ENCODE measurements at places on chromosomes 2 and 18.

GRCh38 chr2:26595146-26595545, 46.0 kb downstream of the CIB4 start:
- DNase-seq: no peak

DNA sequence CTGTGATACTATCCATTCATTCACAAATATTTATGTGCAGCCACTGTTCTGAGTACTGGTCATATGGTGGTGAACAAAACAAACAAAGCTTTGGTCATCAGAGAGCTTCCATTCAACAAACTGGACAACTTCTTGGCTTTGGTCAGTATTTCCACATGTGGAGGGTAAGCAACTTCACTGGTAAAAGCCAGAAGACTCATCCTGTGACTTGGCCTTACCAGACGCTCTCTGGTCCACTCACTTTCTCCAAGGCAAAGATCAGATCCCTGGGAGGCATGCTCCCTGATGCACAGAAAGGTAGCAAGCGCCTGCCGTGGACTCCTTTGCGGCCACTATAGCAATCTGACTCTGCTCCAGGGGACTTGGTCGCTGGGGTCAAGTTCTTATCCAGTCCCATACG, 179.5 kb downstream of the EN1 start:
- no peak for DNase-seq

GRCh38 chr2:173390036-173390435, 35.4 kb downstream of the CDCA7 start:
- DNase-seq: no peak

DNA sequence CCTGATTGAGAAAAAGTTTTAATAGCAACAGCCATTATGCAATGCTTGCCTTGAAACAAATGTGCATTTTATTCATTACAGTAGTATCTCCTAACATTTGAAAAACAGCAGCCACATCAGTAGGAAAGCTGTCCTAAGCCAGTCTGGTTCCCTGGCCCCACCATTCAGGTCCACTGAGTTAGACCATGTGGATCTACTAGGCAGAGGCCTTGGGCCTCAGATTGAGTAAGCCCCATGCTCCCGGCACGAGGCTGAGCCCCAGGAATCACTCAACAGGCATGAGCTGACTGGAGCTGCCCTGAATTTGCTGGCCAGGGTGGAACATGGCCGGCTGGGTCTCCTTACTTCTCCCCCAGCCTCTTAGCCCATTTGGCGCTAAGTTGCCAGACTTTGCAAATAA, 103.4 kb downstream of the ZFP36L2 start:
- no peak for DNase-seq

DNA sequence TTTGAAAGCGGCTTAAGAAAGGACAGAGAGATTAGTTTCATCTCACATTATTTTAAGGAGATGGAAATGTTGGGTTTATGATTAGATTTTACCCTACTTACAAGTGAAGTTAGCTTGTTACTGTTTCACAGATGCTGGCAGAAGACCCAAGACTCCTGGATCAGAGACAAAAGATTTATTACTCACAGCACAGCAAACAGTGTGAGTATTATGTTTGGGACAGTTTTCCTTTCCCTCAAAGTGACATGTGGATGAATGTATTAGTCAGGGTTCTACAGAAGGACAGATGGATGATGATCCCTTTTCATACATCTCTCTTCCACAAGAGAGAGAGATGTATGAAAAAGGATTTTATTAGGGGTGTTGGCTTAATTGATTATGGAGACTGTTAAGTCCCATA, 281.8 kb upstream of the CDH2 start:
- no peak for DNase-seq

DNA sequence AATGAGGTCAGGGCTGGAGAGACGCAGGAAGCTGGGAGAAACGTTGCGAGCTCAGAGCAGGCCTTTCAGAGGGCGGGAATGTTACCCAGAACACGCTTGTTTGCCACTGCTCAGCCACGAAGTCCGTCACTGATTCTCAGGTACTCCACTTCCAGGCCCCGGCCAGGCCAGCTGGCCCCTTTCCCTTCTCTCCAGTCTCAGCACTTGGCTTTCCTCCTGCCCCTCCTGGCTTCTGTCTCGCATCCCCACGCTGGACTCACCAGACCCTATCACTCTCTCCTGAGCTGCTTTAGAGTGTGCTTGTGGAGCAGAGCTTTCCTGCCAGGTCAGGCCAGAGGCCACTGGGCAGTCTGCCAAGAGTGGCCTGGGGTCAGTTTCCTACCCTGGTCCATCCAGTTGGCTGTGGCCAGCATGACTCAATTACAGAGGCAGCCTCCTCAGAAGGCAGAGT, 151.4 kb downstream of the TWIST2 start:
- DNase-seq: no peak

GRCh38 chr2:163856941-163857340, 121.1 kb upstream of the FIGN start:
- DNase-seq: no peak

GRCh38 chr2:236127010-236127409, 41.2 kb downstream of the GBX2 start:
- DNase-seq: no peak

GRCh38 chr2:151048331-151049054, 213.2 kb downstream of the RBM43 start:
- DNase-seq: no peak

GRCh38 chr18:32301361-32301760, 111.5 kb downstream of the MEP1B start:
- no peak for DNase-seq

- no peak for DNase-seq
These were observed 151.8 kb upstream of the STK17B start for GRCh38 chr2:196322973-196323810.

- DNase-seq: no peak
These were observed 226.0 kb upstream of the CTAGE1 start for GRCh38 chr18:22643731-22644130.

- no peak for DNase-seq
These were observed 40.6 kb downstream of the SPC25 start for GRCh38 chr2:168849610-168850009.
